ENCODE measurements at places on chromosomes 2 and 18. TPM values are rescaled to one million over a fixed set of nuclear protein-coding genes. Genes with fewer than 3 reads are reported as not detected.

CCDC102B gene
- total RNA-seq = 6.8 TPM

MLPH gene
- 9.6 TPM for total RNA-seq

IL36B gene
- total RNA-seq = not detected

GCKR gene
- total RNA-seq = 2.2 TPM

ANKZF1 gene
- total RNA-seq = 48.9 TPM

DNA sequence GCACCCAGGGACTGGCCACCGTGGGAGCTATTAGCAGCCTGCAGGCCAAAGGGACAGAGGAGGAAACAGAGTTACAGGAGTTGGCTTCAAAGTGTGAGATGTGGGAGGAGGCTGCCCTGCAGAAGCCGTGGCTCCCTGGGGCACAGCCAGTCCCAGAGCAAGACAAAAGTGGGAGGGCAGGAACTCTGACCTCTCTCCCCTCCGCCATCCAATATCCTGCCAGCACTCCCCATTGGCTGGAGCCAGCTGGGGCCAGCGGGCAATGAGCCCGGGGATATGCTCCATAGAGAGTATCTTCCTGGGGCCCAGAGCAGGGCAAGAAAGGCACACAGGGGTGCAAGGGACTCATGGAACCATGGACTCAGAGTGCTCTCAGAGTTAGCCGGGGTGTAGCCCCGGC lies 143.1 kb downstream of the INHBB start:
- no peaks in the 10 kb centered on the region for H3K4me1 ChIP-seq
- no peak for DNase-seq
- H3K36me3 ChIP-seq = no peaks in the 10 kb centered on the region
- H3K27ac ChIP-seq = no peak overlapping the region
- H3K27me3 ChIP-seq = no peaks in the 10 kb centered on the region
- no peak overlapping the region for H3K4me3 ChIP-seq

DNA sequence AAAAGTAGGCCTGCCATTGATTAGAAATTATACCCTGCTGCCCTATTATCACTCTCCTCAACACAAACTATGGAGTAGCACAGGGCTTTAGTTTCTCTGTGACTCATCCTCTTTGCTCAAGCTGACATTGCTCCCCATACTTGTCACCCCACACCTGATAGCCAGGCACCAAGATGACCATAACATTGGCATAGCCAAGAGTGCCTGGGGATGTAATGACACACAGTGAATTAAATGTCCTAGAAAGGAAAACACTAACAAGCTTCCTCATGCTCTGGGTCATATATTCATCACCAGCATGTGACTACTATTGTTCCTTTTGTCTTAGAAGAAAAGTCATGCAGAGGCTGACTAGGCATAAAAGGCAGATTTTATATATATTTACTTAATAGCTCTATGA lies 137.8 kb upstream of the RND3 start:
- H3K4me3 ChIP-seq = no peak overlapping the region
- DNase-seq = no peak
- H3K27me3 ChIP-seq = no peaks in the 10 kb centered on the region
- no peaks in the 10 kb centered on the region for H3K36me3 ChIP-seq
- peaks cover 5% of the 10 kb centered on the region for H3K4me1 ChIP-seq
- H3K27ac ChIP-seq = no peak overlapping the region

DNA sequence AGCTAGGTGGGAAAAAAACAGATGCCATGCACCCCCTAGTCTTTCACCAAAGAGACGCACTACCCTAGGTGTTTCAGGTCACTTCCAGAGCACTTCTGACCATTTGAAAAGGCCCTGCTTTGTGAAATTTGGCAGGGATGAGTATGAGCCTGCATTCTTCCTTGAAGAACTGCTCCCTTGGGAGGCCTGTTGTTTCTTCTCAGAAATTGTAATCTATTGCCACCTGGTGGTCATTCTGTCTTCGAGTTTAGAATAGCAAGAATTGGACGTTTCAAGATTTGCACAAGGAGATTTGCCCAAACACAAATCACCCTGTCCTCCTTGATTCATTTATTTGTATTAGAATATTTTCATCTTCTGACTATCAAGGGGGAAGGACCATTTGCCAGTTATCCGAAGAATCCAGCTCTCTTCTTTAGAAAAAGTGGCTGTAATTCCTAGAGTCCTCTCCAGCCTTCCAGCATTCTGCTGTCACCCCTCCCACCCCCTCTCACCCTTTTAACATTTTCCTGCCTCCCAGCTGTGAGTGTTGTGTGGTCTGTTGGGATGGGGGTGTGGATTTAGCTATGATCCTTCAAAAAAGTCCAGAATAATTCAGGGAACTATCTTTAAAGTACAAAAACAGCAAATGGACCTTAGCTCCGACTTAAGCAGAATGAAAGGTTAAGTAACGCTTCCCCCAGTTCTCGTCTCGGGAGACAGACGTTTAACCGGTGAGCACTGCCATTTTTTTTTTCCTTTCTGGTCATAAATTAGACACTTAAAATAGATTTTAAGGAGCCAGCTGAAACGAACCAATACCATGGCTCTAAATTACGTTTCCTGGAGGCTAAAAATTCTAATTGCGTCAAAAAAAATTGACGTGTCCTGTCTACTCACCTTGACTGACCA lies 3.7 kb upstream of the GAD1 start:
- H3K4me1 ChIP-seq = no peaks in the 10 kb centered on the region
- no peak overlapping the region for H3K4me3 ChIP-seq
- no peak overlapping the region for H3K27ac ChIP-seq
- H3K27me3 ChIP-seq = peaks cover 34% of the 10 kb centered on the region
- H3K36me3 ChIP-seq = no peaks in the 10 kb centered on the region
- no peak for DNase-seq

DNA sequence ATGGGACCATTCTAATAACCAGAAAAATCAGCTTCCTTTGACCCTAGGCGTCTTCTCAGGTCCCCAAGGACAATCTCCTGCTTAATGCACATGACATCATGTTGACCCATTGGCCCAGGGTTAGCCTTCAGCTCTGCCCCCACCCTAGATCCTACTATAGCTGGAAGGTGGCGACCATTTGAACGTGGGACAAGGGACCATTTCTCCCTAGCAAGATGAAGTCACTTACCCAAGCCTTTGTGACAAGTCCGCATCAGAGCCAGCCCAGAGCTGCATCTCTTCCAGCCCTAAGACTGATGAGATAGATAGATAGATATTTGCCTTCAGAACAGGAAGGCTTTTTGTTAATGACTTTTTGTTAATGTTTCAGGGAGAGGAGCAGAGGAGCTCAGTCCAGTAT lies 28.2 kb upstream of the TAF1B start:
- H3K27me3 ChIP-seq = no peaks in the 10 kb centered on the region
- DNase-seq = no peak
- no peaks in the 10 kb centered on the region for H3K4me1 ChIP-seq
- H3K4me3 ChIP-seq = no peak overlapping the region
- H3K36me3 ChIP-seq = no peaks in the 10 kb centered on the region

- no peak overlapping the region for H3K4me3 ChIP-seq
- H3K36me3 ChIP-seq = peaks cover 7% of the 10 kb centered on the region
- peaks cover 2% of the 10 kb centered on the region for H3K4me1 ChIP-seq
- DNase-seq = no peak
- no peaks in the 10 kb centered on the region for H3K27me3 ChIP-seq
These were observed 16.0 kb upstream of the SNORC start for GRCh38 chr2:232854082-232854481.

DNA sequence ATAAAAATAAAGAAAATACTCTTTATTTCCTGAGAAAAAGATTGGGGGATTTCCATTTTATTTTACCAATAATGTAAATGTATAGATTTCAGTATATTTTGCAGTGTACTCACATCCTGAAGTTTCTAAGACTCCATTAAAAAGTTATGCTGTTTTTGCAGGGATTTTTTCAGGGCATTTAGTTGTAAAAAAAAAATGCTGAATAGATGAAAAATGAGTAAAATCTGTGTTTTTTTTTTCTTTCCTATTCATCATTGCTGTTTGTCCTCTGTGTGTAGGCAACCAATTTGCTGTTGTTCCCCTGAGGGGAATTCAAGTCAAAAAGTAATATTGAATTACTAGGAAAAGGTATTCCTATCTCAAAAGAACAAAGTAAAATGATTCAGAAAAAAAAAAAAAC lies 66.3 kb downstream of the MEIS1 start:
- DNase-seq = no peak
- H3K4me1 ChIP-seq = no peaks in the 10 kb centered on the region
- H3K36me3 ChIP-seq = no peaks in the 10 kb centered on the region

DNA sequence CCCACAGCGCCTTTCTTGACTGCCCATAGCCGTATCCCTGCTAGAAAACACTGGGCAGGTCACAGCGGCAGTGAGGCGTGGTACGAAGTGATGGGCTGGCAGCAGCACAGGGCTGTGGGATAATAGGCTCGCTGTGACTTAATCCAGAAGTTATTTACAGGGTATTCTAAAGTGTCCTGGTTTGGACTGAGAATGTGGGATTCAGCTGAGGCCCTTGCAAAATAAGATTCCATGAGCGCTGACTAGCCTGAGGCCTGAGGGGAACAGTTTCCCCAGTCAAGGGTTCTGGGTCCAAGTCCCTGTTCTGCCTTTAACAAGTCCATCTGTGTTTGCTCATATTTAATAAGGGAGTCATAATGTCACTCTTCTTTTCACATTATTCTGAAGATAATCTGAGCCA lies 34.6 kb downstream of the SETBP1 start:
- peak; percentile 85 for DNase-seq
- no peaks in the 10 kb centered on the region for H3K27me3 ChIP-seq
- H3K4me3 ChIP-seq = no peak overlapping the region
- peaks cover 24% of the 10 kb centered on the region for H3K4me1 ChIP-seq
- peaks cover 3% of the 10 kb centered on the region for H3K36me3 ChIP-seq

GRCh38 chr2:163252199-163252598 lies 413.6 kb upstream of the KCNH7 start:
- H3K4me1 ChIP-seq = no peaks in the 10 kb centered on the region
- no peaks in the 10 kb centered on the region for H3K36me3 ChIP-seq
- H3K27me3 ChIP-seq = no peaks in the 10 kb centered on the region
- H3K4me3 ChIP-seq = no peak overlapping the region
- DNase-seq = no peak
- no peak overlapping the region for H3K27ac ChIP-seq

- no peak overlapping the region for H3K27ac ChIP-seq
- no peaks in the 10 kb centered on the region for H3K36me3 ChIP-seq
- H3K4me1 ChIP-seq = no peaks in the 10 kb centered on the region
- no peaks in the 10 kb centered on the region for H3K27me3 ChIP-seq
- no peak overlapping the region for H3K4me3 ChIP-seq
These were observed 8.9 kb upstream of the MYL12A start for GRCh38 chr18:3238742-3239141.

DNA sequence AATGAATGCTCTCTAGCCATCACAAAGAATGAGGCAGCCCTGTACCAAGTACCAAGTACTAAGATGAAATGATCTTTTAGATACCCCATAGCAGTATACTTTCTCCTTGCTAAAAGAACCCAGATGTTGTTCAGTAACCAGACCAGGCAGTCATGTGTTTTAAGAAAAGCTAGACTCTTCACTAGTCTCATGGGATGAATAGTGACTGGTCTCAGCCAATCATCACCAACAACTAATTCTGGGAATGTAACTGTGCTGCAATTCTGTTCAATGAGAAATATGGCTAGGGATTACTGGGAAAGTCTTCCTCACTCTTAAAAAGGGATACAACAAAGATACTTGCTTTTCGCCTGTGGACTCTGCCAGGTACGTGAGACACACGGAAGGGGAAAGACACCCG lies 29.5 kb downstream of the MBOAT2 start:
- no peak for DNase-seq
- H3K27me3 ChIP-seq = no peaks in the 10 kb centered on the region
- no peak overlapping the region for H3K27ac ChIP-seq
- H3K4me3 ChIP-seq = no peak overlapping the region

GRCh38 chr2:217738061-217738460 lies 264.7 kb downstream of the TNS1 start:
- no peak overlapping the region for H3K4me3 ChIP-seq
- no peaks in the 10 kb centered on the region for H3K4me1 ChIP-seq
- no peak for DNase-seq

GRCh38 chr2:145845207-145845894 lies 1325.4 kb upstream of the ZEB2 start:
- no peak overlapping the region for H3K4me3 ChIP-seq
- no peaks in the 10 kb centered on the region for H3K4me1 ChIP-seq
- no peak for DNase-seq
- H3K36me3 ChIP-seq = no peaks in the 10 kb centered on the region
- no peak overlapping the region for H3K27ac ChIP-seq

DNA sequence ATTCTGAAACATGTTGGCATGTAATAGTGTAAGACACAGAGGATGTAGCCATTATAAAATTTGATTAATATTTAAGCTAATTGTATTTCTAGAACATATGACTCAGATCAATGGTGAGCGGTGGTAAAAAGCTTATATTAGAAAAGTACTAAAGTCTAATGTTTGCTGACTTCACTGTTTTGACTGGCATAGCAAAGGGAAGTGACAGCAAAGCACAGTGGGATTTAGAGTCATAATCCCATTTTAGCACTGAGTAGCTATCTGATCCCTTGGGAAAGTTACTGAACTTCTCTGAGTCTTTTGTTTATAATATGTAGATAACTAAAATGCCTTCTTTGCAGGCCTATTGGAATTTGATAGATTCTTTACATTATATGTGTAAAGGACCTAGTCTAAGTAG lies 60.4 kb downstream of the KIAA1328 start:
- no peak overlapping the region for H3K27ac ChIP-seq
- no peaks in the 10 kb centered on the region for H3K27me3 ChIP-seq
- H3K4me1 ChIP-seq = no peaks in the 10 kb centered on the region
- no peak overlapping the region for H3K4me3 ChIP-seq
- H3K36me3 ChIP-seq = no peaks in the 10 kb centered on the region

- DNase-seq = no peak
- no peaks in the 10 kb centered on the region for H3K27me3 ChIP-seq
- H3K27ac ChIP-seq = no peak overlapping the region
- H3K4me1 ChIP-seq = no peaks in the 10 kb centered on the region
- no peak overlapping the region for H3K4me3 ChIP-seq
These were observed 61.8 kb upstream of the YWHAQ start for GRCh38 chr2:9692456-9693195.
